Adrenal gland (tissue), 19 donors: ENCODE measurements at places on chromosomes 12 and 14. TPM values are rescaled to one million over a fixed set of nuclear protein-coding genes. Genes with fewer than 3 reads are reported as not detected.

GRCh38 chr14:62436261-62436660 is 609.0 kb downstream of the KCNH5 start:
- H3K27me3 ChIP-seq, result no peaks in the 10 kb centered on the region
- no peak overlapping the region for H3K4me3 ChIP-seq
- DNase-seq, result no peak
- H3K36me3 ChIP-seq, result no peaks in the 10 kb centered on the region
- no peaks in the 10 kb centered on the region for H3K4me1 ChIP-seq

DNA sequence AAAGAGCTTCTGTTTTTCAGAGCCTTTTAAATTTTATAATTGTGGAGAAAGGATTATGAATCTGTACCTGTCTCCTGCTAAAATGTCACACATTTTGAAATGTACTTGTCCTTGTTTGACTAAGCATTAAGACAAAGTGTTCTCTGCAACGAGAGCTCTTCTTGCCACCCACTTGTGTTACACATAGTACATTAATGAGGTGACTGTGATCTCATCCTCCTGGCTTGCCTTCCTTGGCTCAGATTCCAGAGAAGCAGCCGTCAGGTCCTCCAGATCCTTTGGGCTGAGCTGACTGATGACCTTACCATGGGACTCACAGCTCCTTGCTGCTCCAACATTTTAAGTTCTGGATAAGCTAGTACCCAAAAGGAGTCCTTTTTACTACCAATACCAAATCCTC is 81.4 kb downstream of the BBS10 start:
- no peaks in the 10 kb centered on the region for H3K4me1 ChIP-seq
- peak; percentile 25 for DNase-seq
- no peaks in the 10 kb centered on the region for H3K27me3 ChIP-seq
- H3K36me3 ChIP-seq, result no peaks in the 10 kb centered on the region
- H3K4me3 ChIP-seq, result no peak overlapping the region
- no peak overlapping the region for H3K27ac ChIP-seq

GRCh38 chr12:38516418-38516817 is 199.8 kb downstream of the ALG10B start:
- DNase-seq, result no peak
- H3K4me3 ChIP-seq, result no peak overlapping the region
- peaks cover 6% of the 10 kb centered on the region for H3K4me1 ChIP-seq
- no peaks in the 10 kb centered on the region for H3K36me3 ChIP-seq

DNA sequence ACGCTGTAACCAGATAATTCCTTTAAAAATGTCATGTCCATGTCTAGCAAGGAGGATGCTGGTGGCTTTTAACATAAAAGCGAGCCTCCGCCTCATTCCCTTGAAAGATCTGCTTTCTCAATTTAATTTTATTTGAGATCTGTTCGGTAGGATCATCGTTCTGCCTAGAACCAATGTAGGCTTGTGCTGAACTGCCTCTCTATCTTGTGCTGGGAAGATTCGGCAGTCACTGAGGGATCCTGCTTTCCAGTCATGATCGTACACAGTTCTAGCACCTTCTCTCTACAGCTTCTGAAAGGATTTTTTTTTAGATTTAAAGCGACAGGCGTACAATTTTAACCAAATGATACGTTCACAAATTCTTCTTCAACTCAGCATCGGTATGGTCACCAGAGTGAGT is 54.3 kb downstream of the PEBP1 start:
- DNase-seq, result no peak
- no peaks in the 10 kb centered on the region for H3K27me3 ChIP-seq
- no peaks in the 10 kb centered on the region for H3K36me3 ChIP-seq
- no peak overlapping the region for H3K4me3 ChIP-seq
- H3K4me1 ChIP-seq, result peaks cover 22% of the 10 kb centered on the region
- H3K27ac ChIP-seq, result peak overlapping the region; percentile 89

DNA sequence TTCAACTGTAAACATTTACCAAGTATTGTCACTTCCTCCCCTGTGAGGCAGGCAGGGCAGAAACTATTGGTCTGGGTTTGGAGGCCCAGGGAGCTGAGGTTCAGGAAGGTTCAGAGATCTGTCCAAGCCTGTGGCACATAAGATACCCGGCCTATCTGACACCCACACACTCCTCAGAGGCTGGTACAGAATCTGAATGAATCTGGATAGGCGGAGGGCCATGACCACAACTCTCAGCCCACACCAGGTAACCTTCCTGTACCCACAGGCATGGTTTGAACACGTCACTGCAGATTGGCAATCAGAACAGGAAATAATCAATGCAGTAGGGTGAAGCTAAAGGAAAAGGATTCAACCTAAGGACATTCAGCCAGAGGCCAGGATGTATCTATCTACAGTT is 92.8 kb upstream of the TMCC3 start:
- no peaks in the 10 kb centered on the region for H3K27me3 ChIP-seq
- no peaks in the 10 kb centered on the region for H3K36me3 ChIP-seq
- no peak overlapping the region for H3K4me3 ChIP-seq
- no peaks in the 10 kb centered on the region for H3K4me1 ChIP-seq
- no peak overlapping the region for H3K27ac ChIP-seq

- no peak overlapping the region for H3K4me3 ChIP-seq
- H3K36me3 ChIP-seq, result peaks cover 57% of the 10 kb centered on the region
- H3K4me1 ChIP-seq, result peaks cover 58% of the 10 kb centered on the region
- DNase-seq, result no peak
- H3K27me3 ChIP-seq, result no peaks in the 10 kb centered on the region
Measured at GRCh38 chr14:24434036-24434435, 4.3 kb downstream of the KHNYN start.

DNA sequence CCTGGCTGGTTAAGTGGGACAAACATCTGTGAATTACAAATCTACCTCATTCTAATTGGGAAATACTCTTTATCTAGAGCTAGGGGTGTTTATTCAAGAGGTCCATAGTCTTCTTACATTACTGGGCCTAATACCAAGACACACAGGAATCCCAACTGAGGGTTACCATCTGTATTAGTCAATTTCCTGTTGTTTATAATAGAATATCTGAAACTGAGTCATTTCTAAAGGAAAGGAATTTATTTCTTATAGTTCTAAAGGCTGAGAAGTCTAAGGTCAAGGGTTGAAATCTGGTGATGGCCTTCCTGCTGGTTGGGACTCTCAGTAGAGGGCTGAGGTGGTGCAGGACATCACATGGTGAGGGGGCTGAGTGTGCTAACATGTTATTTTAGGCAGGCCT is 36.0 kb downstream of the RTRAF start:
- H3K4me3 ChIP-seq, result no peak overlapping the region
- H3K4me1 ChIP-seq, result peaks cover 10% of the 10 kb centered on the region
- DNase-seq, result no peak
- H3K36me3 ChIP-seq, result no peaks in the 10 kb centered on the region
- H3K27me3 ChIP-seq, result no peaks in the 10 kb centered on the region

GRCh38 chr12:76962099-76962498 is 83.3 kb upstream of the CSRP2 start:
- no peaks in the 10 kb centered on the region for H3K4me1 ChIP-seq
- H3K4me3 ChIP-seq, result no peak overlapping the region
- H3K36me3 ChIP-seq, result no peaks in the 10 kb centered on the region

GRCh38 chr12:77774761-77775160 is 55.9 kb upstream of the NAV3 start:
- H3K27me3 ChIP-seq, result no peaks in the 10 kb centered on the region
- H3K36me3 ChIP-seq, result no peaks in the 10 kb centered on the region
- no peaks in the 10 kb centered on the region for H3K4me1 ChIP-seq
- no peak overlapping the region for H3K27ac ChIP-seq
- no peak for DNase-seq
- no peak overlapping the region for H3K4me3 ChIP-seq

- DNase-seq, result no peak
- H3K27ac ChIP-seq, result no peak overlapping the region
- no peaks in the 10 kb centered on the region for H3K36me3 ChIP-seq
- no peaks in the 10 kb centered on the region for H3K27me3 ChIP-seq
Measured at GRCh38 chr14:24938593-24938992, 111.4 kb downstream of the STXBP6 start.

GRCh38 chr12:105201299-105201698 is 34.7 kb downstream of the APPL2 start:
- peak; percentile 74 for DNase-seq
- peaks cover 4% of the 10 kb centered on the region for H3K4me1 ChIP-seq
- no peaks in the 10 kb centered on the region for H3K27me3 ChIP-seq

Gene KCNC2
- total RNA-seq, result not detected

Gene FOXN4
- total RNA-seq, result not detected

Gene PGF
- 4.8 TPM for total RNA-seq
